ENCODE measurements at places on chromosomes 1 and 21.

GRCh38 chr1:22963044-22963677 lies 9.5 kb downstream of the LACTBL1 start:
- DNase-seq: no peak

DNA sequence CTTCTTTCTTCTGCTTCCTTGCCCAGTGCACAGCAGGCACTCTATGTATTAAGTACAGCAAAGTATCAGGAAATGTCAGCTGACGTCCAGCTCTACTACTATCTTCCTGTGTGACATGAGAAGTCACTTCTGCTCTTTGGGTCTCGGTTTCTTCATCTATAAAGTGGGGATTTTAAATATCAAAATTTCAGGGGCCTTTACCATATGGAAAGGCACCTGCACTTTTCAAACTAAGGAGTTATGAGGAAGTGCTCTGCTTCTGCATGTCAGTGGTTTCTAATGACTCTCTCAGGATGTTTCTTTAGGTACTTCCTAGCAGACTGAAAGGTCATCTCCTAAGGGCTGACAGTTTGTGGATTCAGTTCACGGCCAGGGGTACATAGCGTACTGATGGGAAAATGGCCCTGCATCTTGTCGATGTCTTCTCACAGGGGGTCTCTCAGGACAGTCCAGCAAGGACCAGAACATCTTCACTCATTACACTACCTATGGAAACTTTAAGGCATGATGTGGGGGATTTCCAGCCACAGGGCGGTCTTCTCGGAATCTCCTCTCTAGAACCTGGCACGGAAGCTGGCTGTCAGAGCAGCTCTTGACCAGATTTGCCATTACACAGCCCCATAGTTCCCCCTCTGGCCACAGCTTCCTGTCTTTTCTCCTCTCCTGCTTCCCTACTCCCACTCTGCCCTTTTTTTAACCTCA lies 42.0 kb upstream of the MTF1 start:
- DNase-seq: no peak

GRCh38 chr1:46453449-46453848 lies 36.2 kb upstream of the DMBX1 start:
- DNase-seq: no peak

GRCh38 chr1:112702067-112702395 lies 4.9 kb downstream of the RHOC start:
- no peak for DNase-seq

GRCh38 chr1:224175617-224176016 lies 7.4 kb upstream of the DEGS1 start:
- no peak for DNase-seq

DNA sequence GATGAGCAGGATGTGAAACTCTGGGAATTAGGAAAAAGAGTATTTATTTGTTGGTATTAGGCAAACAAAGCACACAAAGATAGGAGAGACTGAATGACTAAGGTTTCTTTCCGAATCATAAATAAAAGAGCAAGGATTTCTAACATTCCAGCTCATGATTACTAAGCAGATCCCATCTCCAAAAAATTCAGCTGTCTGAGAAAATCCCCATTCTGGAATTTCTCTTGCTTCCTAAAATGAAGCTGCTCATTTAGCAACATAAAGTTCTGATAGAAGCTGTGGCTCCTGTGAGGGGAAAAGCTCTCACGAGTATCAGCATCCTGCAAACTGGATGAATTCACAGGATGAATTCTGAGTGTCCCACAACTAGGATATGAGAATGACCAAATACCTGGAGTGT lies 6.7 kb upstream of the SH2D5 start:
- no peak for DNase-seq

DNA sequence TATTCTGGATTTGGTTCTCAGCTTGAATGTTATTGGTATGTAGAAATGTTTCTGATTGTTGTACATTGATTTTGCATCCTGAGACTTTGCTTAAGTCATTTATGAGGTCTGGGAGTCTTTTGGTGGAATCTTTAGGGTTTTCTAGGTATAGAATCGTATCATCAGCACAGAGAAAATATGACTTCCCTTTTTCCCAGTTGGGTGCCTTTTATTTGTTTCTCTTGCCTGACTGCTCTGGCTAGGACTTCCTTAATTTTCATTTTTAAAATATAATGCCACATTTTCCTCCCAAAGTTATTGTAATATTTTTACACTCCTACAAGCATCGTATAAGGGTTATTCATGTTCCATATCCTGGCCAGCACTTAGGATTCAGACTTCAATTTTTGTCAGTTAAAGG lies 111.1 kb downstream of the FNBP1L start:
- DNase-seq: no peak

GRCh38 chr1:237809099-237809498 lies 81.6 kb downstream of the ZP4 start:
- no peak for DNase-seq

GRCh38 chr1:199396456-199396855 lies 631.1 kb upstream of the NR5A2 start:
- DNase-seq: no peak

DNA sequence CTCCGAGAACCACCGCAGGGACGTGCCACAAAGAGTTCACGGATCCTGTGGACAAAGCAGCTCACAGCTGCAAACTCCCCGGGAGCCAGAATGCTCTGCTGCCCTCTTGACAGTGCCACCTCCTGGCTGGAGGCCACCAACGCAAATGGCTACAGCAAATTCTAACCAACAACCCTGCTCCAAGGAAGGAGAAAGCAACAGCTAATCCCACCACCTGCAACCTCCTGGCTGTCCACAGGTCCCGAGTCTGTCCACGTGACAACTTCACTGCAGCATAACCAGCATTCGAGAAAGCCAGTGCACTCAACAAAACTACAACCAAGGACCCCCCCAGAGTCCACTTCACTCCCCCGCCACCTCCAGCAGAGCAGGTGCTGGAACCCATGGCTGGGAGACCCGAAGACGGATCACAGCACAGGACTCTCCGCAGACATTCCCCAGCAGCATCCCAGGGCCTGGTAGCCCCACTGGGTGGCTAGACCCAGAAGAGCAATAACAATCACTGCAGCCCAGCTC lies 17.3 kb downstream of the POFUT2 start:
- no peak for DNase-seq

DNA sequence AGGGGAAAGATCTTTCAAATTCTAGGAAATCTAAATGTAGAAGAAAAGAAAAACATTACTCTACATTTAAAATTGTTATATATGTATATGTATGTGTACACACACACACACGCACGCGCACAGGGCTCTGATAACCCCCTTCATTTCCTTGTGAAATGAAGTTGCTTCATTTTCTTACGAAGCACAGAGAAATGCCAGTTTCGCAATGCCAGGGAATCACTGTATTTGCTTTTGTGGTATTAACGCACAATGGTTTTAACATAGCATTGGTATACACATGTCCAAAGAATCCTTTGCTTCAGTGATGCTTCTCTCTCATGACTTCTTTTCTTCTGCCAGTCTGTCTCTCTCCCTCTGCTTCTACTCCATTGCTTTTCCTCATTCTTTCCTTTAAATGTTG lies 8.4 kb upstream of the DDAH1 start:
- DNase-seq: no peak
